NCI-H1930 (cell line): ENCODE measurements at places on chromosomes 7 and 10.

DNA sequence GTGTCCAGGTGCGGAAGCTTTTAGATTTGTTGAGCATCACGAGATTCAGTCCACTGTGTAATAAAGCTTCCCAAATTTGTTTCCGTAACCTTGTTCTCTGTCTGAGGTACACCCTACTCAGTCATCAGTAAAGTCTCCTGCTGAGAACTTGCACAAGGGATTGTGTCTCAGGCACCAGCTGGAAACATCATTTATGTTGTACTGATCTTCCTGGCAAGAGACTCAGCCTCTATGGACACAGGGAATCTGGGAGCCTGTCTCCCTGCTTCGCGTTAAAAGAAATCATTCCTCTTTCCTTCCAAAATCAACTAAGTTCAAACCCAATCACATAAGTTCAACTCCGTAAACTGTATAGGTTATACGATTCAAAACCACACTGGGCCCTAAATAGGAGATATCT, 336.8 kb downstream of the GPR37 start:
- no peak for DNase-seq

DNA sequence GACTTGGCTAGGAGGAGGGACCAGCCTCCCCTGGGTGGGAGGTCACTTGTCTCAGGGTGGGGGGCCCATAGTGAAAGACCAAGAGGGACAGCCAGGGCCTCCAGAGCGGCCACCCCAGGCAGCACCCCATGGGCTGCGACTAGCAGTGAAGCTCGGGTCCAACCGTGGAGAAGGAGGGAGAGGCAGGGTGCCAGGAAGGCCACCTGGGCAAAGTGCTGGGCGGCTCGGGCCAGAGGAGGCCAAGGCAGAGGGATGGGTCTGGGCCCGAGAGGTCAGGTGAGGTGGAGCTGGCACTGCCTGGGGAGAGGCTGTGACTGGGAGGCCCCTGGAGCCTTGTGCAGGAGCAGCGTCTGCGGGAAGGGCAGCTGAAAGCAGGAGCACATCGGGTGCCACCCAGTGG, 41.8 kb downstream of the CLRN3 start:
- no peak for DNase-seq

- no peak for DNase-seq
Measured at GRCh38 chr7:18529239-18529638, 33.7 kb downstream of the HDAC9 start.

GRCh38 chr7:50751146-50751545, 31.6 kb downstream of the GRB10 start:
- no peak for DNase-seq

DNA sequence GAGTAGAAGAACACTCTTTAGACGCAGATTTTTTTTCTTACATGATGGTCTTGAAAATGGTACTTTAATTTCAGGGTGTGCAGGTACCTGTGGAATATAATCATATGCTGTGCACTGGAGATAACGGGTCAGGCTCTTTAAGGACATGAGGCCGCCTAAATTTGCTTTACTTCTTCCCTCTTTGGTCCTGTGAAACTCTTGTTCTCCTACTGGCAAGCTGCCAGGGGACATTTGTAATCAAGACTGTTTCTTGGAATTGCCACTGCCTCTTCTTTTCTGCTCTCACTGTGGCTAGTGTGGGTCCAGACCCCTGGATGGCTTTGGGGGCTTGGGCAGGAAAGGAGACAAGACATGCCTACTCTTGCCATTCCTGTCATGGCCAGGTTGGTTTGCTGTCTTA, 146.0 kb downstream of the SND1 start:
- DNase-seq = no peak

DNA sequence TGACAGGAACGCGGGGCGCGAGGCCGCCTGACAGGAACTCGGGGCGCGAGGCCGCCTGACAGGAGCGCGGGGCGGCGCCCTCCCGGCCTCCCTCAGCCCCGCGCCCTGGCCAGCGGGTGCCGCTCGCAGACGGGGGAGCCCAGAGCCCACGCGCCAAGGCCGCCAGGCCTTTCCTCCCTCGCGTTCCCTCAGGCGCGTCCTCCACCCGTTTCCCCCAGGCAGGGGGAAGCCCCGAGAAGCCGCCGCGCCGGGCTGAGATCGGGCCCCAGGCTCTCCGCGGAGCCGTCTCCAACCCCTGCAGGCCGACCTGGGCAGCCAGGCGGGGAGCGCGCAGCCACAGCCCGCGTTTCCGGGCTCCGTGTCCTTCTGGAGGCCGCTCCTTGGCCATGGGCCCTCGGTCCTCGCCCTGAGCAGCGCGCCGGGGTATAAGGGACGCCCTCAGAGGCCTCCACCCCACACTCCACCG, 17.7 kb downstream of the PTPRN2 start:
- DNase-seq = no peak

GRCh38 chr10:74113546-74113945, 37.1 kb downstream of the AP3M1 start:
- DNase-seq = no peak

DNA sequence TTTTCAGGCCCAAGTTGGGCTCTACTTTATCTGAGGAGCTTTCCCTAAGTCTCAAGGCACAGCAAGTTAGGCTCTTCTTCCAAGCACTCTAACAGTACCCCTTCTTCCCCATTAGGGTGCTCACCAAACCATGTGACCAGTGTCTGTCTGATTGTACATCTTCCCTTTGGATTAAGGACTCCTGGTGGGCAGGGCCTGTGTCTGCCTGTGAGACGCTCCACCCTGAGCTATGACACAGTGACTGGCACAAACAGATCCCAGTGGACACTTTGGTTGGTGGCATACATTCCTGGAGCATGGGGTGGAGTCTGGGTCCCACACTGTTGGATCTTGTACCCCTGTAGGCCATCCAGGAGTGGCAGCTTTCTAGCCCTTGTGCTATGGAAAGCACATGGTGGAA, 23.8 kb downstream of the PLPP4 start:
- no peak for DNase-seq

GRCh38 chr7:20597339-20597738, 18.1 kb upstream of the ABCB5 start:
- no peak for DNase-seq

GRCh38 chr10:109987452-109988211, 20.2 kb upstream of the ADD3 start:
- no peak for DNase-seq
